Stimulated activated CD8-positive, alpha-beta memory T cell treated with anti-CD3 and anti-CD28 coated beads, Interleukin-4, amount 100 ng/mL, for 1 hour (primary cell): ENCODE measurements at places on chromosomes 16 and 17.
A peak's percentile ranks its signal among the peaks of the same experiment; 100 is the strongest.

- DNase-seq: peak; percentile 95
Observed at GRCh38 chr17:76501018-76501826, at the start of gene RHBDF2. TSS of gene RHBDF2 (minus strand) at chr17:76501423. CDS start at chr17:76481524, 19,899 bp downstream.

DNA sequence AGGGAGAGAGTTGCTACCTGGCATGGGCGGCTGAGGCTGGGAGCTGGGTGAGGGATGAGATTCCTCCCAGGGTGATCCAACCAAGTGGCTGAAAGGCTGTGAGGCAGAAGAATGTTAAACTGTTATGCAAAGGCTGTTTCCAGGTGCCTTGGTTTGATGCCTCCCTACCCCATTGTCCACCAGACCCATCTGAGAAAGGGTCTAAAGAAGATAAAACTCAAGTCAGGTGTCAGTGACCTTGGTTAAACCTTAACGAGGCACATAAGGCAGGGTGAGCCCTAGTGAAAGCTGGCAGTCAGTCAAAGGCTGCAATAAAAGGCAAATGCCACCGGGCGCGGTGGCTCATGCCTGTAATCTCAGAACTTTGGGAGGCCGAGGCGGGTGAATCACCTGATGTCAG is 23.8 kb downstream of the LDHD start:
- no peak for DNase-seq

DNA sequence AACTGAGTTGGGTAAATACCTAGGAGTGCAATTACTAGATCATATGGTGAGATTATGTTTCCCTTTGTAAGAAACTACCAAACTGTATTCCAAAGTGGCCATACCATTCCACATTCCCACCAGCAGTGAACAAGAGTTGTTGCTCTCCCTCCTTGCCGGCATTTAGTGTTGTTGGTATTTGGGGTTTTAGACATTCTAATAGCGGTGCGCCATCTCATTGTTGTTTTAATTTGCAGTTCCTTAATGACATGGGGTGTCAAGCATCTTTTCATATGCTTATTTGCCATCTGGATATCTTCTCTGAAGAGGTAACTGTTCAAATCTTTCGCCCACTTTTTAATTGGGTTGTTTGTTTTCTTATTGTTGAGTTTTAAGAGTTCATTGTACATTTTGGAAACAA is 164.2 kb upstream of the LHX1 start:
- DNase-seq: no peak

GRCh38 chr16:72938795-72939164 is 109.1 kb downstream of the ZFHX3 start:
- no peak for DNase-seq

GRCh38 chr17:74512624-74513091 is 18.6 kb downstream of the CD300LB start:
- no peak for DNase-seq

DNA sequence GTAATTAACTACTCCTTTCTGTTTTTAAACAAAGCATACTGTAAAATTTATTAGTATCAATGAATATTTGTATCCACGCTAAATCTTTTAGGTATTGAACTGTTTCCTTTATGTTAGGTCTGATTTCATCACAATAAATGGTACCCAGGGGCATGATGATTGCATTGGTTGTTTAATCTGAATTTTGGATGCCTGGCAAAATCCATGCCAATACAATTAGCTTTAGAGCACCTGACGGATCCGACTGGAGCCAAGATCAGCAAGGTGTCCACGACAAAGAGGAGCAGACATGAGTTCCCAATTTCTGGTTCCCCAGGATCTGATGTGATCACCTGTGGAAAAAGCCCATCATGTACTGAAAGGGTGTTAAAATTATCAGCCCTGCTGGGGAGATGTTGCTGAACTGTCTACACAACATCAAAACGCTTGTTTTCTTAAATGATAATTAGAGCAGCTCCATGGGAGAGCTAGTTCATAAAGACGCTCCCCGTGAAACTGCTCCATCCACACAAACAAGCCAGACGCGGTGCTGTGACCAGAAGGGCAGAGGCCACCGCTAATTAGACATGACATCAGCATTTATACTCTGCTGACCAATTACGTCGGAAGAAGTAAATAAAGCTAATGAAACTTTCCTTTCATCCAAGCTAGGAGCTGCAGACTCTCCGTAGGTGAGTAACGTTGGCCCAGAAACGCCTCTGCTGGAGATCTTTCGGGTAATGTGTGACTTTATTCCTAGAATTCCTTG is 151.7 kb downstream of the CPPED1 start:
- no peak for DNase-seq

- DNase-seq: no peak
Observed at GRCh38 chr17:72702136-72702735, 390.3 kb downstream of the SLC39A11 start.

DNA sequence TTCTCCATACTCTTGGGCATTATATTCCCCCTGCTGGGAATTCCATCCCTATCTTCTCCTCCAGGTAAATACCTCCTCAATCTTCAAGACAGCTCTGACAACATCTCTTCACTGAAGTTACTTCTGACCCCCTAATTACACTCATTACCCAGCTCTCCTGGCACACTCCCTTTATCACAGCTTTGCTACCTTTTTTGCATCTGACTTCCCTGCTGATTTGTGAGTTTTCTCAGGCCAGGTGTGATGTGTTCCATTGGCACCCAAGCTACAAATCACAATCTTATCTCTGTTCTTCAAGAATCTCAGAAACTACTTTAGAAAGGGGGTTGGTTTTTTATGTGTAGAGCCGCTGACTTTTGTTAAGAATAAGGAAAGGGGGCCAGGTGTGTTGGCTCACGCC is 14.0 kb downstream of the CLEC19A start:
- no peak for DNase-seq

DNA sequence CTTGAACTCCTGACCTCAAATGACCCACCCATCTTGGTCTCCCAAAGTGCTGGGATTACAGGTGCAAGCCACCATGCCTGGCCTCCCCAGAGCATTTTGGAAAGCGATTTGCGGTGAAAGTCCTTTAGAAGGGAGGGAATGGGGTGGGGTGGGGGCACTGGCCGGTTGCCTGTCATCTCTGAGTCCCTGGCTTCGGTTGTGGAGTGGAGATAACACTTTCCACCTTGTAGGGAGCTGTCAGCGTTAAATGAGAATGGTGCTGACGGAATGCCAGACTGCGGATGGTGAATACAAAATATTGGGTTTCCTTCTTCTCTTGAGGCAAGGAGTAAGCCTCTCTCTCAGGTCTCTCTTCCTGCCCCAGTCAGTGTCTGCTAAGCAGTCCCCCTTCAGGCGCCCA is 5.2 kb upstream of the WNT3 start:
- no peak for DNase-seq

GRCh38 chr16:11328172-11329070 is 16.8 kb upstream of the RMI2 start:
- DNase-seq: peak; percentile 24

GRCh38 chr16:2208772-2209171 is 1.9 kb downstream of the BRICD5 start:
- DNase-seq: no peak

DNA sequence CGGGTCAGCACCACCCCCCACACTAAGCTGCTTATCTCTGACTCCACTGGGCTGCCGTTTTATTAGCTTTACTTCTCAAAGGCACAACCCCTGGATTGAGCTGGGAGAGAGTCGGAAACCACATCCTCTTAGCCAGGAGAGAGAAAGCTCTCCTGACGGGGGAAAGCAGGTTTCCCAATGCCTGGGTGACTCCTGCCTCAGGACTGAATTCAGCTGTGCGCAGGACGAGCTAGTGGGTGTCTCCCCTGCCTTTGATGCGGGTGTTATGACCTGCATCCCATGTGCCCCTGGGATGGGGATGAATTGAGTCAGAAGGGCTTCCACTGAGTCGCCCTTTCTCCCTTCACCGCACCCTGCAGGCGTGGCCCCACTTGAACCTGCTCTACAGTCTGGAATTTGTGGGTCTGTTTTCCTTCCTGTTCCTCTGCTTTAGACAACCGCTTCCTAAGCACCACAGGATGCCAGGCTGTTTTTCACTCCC is 819.2 kb upstream of the EEF2KMT start:
- no peak for DNase-seq

GRCh38 chr17:2433696-2434095 is 32.8 kb upstream of the MNT start:
- DNase-seq: no peak

GRCh38 chr17:21075739-21076085 is 32.9 kb upstream of the USP22 start:
- no peak for DNase-seq

GRCh38 chr17:73750975-73751374 is 106.7 kb upstream of the SDK2 start:
- DNase-seq: no peak

- peak; percentile 79 for DNase-seq
Observed at GRCh38 chr17:63698886-63699637, 863 bp downstream of the LIMD2 start.

- DNase-seq: no peak
Observed at GRCh38 chr16:12721841-12722421, 81.8 kb downstream of the CPPED1 start.

DNA sequence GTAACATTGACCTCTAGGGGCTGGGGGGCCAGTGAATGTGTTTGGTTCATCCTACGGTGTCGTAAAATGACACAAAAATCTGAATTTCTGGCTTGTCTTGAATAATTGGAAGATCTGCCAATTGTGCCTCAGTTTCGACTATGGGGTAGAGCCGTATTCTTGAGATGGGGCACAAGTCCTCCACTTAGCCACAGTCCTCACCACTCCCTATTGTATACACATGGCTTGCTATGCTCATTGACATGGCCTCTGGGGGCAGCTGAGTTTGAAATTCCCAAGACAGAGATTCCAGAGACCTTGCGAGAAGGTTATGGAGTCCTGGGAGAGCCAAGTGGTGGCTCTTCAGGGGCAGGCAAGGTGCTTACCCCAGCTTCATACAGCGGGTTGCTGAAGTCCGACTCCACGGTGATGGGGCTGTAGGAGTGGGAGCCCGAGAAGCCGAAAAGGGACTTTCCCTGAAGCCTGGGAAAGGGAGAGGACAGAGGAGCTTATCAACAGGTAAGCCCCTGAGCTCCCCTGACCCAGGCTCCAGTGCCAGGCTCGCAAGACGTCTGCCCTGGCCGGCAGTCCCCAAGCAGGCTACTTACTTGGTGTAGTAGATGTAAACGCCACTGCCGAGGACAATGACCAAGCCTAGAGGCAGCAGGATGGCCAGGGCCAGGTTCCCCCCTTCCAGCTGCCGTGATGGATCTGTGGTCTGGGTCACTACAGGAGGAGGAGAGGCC is 9.0 kb upstream of the CDIPT start:
- DNase-seq: no peak

- no peak for DNase-seq
Observed at GRCh38 chr16:10097271-10097670, 85.0 kb downstream of the GRIN2A start.
